ENCODE measurements at places on chromosomes 6 and 20.
A peak's percentile ranks its signal among the peaks of the same experiment; 100 is the strongest.

GRCh38 chr20:47468290-47469050, 33.2 kb upstream of the NCOA3 start:
- no peak for DNase-seq

- no peak for DNase-seq
Measured at GRCh38 chr20:23081263-23081819, 4.8 kb downstream of the CD93 start.

DNA sequence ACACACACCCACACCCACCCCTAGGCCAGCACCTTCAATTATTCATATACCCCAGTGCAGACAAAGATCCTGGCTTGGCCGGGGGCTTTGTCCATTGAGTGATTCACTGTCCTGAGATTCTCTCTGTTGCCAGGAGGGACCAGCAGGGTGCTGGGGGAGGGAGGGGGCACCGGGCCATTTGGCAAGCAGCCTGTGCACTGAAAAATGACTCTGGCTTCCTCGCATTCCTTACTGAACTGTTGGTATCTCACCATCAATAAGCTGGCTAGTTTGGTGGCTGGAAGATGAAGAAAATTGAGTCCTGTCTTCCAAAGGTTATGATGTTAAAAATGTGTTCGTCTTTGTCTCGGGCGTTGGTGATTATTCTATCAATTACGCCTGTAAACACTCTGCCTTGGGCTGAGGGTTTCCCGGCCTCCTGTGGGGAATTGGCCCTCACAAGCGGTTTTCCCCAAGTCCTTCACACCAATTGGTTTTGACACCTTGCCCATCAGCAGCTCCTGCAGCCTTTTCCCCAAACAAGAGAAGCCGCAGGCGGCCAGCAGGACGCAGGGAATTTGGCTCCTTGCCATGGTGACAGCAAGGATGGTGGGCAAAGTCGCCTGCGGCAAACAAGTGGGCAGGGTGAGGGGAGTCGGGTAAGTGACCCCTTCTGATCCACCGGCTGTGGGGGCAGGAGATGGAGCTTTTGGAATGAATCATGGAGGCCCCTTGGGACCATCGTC, 4.9 kb downstream of the VSTM2L start:
- peak; percentile 42 for DNase-seq

GRCh38 chr6:71047417-71047816, 90.6 kb upstream of the B3GAT2 start:
- no peak for DNase-seq

DNA sequence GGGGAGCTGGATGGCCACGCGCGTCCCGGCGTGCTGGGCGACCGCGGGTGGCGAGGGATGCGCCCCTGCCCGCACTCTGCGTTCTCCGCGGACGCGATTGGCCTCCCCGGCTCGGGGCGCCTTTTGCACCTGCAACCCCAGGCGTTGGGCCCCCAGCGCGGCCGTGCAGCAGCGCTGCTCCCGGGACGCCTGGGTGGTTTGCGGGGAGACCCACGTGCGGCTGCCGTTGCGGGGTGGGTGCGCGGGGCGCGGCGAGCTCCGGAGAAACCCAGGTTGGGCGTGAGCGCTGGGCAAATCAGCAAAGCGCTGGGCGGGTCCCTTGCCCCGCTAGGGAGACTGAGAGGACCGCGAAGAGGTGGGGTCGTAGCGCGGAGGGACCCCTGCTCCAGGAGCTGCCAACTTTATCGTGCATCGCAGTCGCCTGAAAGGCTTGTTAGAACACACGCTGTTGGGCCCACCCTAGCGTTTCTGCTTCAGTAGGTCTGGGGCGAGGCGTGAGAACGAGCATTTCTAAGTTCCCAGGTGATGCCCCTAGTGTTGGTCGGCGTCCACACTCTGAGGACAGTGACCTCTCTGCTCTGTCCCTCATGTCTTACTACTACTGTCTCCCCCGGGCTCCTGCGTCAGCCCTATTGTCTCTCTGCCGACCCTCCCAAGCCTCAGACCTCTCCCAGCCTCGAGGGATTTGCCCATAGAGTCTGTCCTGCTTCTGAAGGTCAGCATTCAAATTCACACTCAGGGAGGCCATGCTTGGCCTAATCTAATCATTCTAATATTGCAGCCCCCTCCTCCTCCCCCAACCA, 538 bp upstream of the ZFP64 start:
- DNase-seq, result peak; percentile 46

- DNase-seq, result peak; percentile 96
Measured at GRCh38 chr20:32456869-32457478, 98.8 kb downstream of the ASXL1 start.

- no peak for DNase-seq
Measured at GRCh38 chr6:93139408-93140081, 279.8 kb downstream of the EPHA7 start.

DNA sequence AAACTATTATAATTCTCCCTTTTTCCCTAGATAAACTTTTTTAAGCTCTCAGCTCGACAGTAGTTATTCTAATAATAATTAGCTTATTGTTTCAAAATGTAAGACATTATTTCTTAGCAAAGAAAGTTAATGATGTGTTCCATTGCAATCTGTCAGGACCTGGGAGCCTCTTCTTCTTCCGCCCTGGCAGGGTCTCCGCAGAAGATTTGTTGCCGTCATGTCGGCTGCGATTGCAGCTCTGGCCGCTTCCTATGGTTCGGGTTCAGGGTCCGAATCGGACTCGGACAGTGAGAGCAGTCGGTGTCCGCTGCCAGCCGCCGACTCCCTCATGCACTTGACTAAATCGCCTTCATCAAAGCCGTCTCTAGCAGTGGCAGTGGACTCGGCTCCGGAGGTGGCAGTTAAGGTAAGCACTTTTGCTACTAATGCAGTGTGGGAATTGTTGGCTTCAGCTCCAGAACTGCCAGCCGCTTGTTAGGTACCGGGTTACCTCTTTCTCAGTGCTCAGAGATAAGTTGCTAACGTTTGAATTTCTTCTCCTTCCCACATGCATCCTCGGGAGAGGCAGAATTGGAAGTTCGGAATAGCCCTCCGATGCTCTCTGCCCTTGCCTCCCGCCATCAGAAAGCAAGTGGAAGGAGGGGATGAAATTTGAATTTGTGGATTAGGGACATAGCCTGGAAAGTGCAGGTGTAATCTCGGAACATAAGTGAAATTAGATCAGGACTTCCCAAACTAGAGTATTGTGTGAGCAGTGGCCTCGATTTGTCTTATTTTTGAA, at the start of gene CDC40:
CDC40 (plus strand) TSS at position 200 of the 781 bp plus-strand sequence; CDS start at position 218, 18 bp downstream.
- peak; percentile 38 for DNase-seq
